Effector CD4-positive, alpha-beta T cell (primary cell): ENCODE measurements at places on chromosomes 5 and 9.
A peak's percentile ranks its signal among the peaks of the same experiment; 100 is the strongest.

DNA sequence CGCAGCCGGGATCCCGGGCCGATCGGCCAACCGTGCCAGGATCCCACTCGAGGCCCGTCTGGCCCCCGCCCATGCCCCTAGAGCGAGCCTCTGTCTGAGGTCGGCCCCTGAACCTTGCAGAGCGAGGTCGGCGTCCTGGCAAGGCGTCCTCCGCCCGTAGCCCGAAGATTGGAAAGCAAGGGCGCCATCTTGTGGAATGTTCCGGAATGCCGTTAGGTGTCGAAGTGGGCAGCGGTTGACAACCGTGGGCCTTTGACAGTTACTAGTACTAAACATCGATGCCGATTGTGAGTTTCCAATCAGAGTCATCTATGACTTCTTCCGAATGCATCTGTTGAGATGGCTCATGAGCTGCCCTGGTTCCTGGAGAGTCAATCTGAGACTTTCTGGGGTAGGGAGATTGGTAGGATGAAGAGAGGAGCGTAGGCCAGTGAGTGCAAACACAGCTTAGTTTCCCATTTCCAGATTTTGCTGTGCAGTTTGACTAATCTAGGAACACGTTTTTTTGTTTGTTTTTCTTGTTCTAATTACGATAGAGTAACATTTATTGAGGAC, 923 bp upstream of the PLK2 start:
- DNase-seq: peak; percentile 83

GRCh38 chr5:68648944-68649857, 433.6 kb downstream of the PIK3R1 start:
- DNase-seq: no peak

DNA sequence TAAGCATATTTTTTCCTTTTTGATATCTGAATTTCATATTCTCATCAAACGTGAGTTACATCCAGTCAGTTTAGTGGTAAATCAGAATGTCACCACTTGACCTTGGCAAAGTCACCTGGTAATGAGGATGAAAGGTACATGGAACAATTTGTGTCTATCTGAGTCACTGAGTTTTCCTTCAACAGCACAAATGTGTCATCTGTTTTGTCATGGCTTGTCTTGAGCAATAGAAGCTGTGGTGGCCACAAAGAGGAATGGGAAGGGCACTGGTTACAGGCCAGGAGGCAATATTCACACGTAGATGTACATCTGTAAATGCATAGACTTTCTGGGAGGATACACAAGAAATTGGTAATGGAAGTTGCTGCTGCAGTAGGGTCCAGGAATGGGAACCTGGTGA, 8.4 kb upstream of the ZNF474 start:
- DNase-seq: no peak

GRCh38 chr9:125995706-125996105, 248.5 kb downstream of the PBX3 start:
- DNase-seq: no peak

DNA sequence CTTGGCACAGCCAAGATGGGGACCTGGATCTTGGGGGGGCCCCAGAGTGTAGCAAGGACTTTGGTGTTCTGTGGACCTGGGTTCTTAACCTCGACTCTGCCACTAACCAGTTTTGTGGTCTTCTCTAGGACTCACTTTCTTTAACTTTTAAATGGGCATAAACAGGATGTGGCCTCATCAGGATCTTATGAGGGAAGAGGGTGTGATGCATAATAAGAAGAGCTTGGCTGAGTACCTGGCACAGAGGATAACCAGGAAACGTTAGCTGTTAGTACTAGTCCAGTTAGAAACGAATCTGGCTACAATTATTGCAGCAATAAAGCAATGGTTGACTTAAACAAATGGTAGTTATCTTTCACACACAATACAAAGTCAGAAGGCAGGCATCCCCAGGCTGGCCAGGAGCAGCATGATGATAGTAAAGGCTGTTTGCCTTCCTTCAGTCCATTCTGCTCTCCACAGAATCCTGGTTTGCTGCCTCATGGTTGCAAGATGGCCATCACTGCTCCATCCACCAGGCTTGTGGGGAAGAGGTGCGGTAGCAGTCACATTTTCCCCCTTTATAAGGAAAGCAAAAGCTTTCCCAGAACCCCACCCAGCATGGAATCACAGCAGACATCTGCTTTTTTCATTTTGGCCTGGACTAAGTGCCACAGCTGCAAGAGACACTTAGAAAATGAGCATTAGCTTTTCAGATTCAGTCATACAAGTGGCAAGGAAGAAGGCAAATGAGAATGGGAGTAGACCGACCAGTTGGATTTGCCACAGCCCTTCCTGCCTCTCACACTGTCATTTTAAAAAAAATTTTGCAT, 225.0 kb downstream of the AOPEP start:
- no peak for DNase-seq

DNA sequence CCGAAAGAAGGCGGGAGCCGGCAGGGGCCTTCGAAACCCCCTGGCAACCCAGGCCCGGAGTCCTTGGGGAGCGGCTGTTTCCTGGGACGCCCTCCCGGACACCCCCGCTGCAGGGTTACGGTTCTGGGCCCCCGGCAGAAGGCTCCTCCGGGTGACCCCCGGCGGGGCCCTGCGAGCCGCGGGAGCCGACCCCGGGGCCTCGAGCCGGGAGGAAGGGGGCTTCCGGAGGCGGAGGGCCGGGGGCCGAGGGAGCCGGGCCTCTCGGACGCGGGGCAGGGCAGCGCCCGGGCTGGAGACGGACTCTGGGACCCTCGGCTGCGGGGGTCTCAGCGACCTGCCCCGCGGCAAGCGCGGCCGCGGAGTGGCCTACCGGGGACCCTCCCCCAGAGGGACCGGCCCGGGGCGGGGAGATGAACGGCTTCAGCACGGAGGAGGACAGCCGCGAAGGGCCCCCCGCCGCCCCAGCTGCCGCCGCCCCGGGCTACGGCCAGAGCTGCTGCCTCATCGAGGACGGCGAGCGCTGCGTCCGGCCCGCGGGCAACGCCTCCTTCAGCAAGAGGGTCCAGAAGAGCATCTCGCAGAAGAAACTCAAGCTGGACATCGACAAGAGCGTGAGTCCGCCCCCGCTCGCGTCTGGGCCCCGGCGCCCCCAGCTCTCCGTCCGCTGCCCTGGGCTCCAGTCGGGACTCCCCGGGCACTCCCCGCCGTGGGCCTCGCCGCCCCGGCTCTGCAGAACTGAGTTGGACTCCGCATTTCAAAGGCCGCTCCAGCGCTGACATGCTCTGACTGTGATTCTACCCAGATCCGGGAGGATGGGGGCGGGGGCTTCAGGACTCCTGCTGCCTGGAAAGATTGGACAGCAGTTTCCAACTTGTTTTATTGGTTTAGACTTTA, 645 bp downstream of the SAP30L start:
- peak; percentile 29 for DNase-seq

- DNase-seq: no peak
Observed at GRCh38 chr5:134143431-134143830, 28.9 kb downstream of the TCF7 start.

GRCh38 chr5:72621576-72621975, 114.4 kb upstream of the ZNF366 start:
- DNase-seq: no peak

- DNase-seq: no peak
Observed at GRCh38 chr9:8265281-8265680, 465.7 kb upstream of the DMAC1 start.

GRCh38 chr9:8863069-8863468, 1063.5 kb upstream of the DMAC1 start:
- no peak for DNase-seq

DNA sequence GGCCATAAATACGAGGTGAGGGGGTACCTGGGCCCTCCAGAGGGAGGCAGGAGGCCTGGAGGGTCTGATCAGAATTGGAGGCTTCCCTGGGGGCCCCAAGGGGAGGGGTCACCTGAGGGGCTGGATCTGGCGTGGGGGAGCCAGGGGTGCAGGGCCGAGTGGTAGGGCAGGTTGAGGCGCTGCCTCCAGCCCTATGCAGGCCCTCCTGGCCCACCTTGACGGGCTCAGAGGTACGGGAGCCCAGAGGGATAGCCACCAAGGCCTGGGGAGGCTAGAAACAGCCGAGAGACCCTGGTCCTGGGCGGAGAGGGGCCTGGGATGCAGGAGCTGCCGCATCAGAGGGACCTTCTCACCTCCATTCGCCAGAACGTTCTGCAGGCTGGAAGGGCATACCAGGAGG, 24.3 kb downstream of the LHX3 start:
- DNase-seq: no peak

DNA sequence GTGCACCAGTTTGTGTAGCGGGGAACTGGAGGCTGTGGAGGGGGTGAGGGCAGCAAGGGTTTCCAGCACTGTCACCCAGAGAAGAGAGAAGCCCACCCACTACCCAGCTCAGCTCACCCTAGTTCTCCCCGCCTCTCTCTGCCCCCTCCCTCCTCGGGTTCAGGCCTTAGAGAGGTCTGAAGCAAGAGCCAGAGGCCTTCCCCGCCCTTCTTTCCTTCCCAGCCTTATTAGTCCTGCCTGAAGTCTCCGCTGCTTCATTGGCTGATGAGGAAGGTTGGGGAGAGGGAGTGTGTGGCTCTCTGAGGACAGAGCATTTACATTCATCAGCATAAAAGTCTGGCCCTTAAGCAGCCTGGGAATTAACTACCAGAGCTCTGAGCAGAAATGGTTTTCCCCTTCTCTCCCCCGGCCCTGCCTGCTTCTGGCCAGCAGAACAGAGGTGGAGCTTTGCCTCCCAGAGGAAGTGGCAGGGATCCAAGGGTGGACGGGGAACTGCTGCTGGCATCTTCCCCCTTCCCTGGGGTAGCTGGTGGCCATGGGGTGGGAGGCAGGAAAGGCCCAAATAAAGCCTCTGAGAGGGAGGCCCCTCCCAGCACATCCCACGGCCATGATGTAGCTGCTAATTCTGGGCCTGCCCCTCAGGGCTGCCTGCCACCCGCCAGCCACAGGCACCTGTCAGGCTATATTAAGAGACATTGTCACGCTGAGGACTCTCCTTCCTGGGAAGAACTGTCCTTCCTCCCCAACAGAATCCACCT, 4.1 kb downstream of the DNAJB5 start:
- DNase-seq: no peak

GRCh38 chr5:61245486-61245885, 83.2 kb upstream of the SMIM15 start:
- no peak for DNase-seq

GRCh38 chr9:130042406-130042884, 544 bp downstream of the FNBP1 start:
- no peak for DNase-seq

DNA sequence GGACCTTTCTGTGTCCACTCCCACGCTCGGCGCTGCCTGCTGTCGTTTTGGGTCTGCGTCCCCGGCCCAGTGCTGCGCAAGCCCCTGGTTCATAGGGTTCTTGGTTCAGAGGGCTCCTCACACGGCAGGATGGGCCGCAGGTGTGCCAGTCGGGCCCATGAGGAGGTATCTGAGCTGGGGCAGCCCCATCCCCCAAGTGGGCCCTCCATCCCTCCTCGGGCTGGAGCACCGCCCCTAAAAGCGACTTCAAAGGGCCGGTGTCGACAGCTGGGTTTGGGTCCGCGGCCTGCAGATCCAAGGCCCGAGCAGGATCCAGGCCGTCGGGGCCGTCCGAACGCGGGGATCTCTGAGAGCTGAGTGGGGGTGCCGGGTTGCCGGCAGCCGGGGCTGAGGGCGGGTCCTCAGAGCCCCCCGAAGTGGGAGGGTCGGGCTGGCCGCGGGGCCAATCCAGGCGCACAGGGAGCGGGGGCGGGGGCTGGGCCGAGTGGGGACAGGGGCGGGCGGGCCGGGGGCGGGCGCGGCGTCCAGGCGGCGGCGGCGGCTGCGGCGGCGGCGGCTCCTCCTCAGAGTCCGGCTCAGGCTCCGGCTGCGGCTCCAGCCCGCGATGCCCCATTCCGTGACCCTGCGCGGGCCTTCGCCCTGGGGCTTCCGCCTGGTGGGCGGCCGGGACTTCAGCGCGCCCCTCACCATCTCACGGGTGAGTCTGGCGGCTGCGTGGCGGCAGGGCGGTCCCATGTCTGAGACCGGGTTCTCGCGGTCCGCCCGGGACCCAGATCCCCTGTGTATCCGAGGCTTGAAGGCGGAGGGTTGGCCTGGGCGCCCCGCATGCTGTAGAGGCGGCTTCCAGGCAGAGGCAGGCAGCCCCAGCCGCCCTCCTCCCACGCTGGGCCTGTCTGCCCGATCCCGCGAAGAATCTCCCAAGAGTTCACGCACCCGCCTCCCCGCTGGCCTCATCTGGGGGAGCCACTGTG, at the start of gene PDLIM4:
PDLIM4 (plus strand) TSS at position 566 of the 971 bp plus-strand sequence; CDS start at position 605, 39 bp downstream.
- DNase-seq: no peak

DNA sequence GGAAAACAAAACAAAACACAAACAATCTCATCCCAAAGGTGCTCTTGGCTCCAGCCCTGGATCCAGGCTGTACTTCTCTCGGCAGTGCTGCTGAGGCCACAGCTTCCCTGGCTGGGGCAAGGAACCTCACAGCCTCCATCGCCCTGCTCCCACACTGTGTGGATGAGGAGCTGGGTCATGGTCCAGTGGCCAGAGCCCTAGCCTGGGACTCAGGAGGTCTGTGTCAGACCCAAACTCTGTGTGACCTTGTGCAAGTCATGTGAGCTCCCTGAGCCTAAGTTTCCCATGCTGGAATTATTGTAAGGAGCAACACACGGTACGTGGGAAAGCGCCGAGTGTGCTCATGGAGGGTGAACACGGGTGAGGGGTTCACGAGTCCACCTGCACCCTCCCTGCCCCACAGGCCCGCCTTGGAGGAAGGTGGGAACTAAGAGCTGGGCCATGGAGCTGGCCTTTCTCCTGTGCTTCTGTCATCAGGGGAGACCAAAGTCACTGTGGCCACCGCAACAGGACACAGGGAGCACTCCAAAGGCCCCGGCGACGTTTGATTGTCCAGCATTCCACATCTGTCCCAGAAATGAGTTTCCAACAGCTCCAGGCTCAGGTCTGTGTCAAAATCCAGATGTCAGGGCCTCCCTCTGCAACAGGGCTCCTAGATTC, 26.2 kb upstream of the SMU1 start:
- DNase-seq: no peak

GRCh38 chr5:422323-423232, 20.4 kb upstream of the EXOC3 start:
- no peak for DNase-seq

- DNase-seq: no peak
Observed at GRCh38 chr5:127411381-127411780, 106.1 kb upstream of the PRRC1 start.

DNA sequence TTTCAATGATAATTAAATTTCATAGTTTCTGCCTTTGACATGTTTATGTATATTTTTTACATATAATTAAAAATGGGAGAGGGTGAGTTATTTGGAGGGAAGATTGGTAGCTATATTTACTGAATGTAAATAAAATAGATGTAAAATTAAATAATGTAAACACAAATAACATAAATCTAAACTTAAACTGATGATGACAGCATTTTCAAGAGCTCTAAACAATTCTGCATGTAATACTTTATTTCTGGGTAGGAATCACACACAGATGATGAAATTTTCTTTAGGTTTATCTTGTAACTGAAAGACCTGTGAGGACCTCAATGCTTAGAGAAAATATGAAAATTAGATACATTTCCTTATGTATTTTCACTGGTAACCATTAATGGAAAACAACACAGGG, 42.2 kb upstream of the RIOK2 start:
- no peak for DNase-seq

DNA sequence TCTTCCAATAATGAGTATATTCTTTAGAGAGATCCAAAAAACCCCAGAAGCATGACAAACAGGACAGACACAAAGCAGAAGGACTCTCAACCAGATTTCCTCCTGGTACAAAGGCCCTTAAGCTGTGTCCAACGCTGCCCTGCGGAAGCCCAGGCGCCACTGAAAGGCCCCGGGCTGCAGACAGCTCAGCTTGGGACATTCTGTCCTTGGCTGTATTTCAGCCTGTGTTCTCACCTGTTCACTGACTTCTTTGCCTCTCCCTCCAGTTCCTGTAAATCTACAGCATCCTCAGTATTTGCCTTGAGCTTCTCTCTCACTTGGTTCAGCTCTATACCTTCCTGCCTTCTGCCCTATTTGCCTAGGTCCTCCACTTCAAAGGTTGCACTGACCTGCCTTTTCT, 96.5 kb downstream of the SH3TC2 start:
- DNase-seq: no peak
